Stimulated activated CD4-positive, alpha-beta T cell treated with anti-CD3 and anti-CD28 coated beads, Interleukin-4, amount 100 ng/mL, for 24 hours (primary cell): ENCODE measurements at places on chromosomes 5 and 9.

- no peak for DNase-seq
Measured at GRCh38 chr5:127410959-127411358, 106.5 kb upstream of the PRRC1 start.

DNA sequence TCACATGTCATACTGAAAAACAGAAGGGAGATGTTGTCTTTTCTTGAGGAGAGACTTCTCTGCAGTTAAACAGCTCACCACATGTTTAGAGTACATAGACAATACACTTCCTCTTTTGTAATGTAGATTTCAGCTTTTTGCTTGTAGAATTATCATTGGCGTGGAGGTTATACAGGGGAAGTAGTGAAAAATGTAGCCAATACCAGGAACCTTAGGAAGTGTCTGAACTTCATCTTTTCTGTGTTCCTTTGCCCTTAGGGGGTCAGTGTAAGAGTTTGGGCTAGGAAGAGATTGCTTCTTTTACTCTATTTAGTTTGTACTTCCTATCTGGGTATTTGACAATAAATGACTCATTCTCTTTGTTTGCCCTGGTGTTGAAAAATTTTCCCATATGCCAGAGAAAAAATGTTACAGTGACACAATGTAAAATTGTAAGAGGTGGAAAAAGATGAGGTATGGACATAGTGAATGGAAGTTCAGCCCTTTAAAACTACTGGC is 21.0 kb upstream of the CDKN2B start:
- no peak for DNase-seq

DNA sequence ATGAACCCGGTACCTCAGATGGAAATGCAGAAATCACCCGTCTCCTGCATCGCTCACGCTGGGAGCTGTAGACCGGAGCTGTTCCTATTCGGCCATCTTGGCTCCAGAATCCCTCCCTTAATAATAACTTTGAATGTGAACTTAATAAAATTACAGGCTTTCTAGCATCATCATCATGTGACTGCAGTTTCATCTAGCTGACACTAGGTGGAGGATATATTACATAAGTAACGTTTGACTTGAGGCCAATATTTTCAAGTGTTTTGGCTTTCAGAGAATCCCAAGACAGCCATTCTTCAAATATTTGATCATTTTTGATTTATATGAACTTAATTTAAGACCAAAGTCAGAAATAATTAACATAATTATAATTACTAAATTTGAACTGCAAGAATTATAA is 474.9 kb upstream of the CDH10 start:
- no peak for DNase-seq

DNA sequence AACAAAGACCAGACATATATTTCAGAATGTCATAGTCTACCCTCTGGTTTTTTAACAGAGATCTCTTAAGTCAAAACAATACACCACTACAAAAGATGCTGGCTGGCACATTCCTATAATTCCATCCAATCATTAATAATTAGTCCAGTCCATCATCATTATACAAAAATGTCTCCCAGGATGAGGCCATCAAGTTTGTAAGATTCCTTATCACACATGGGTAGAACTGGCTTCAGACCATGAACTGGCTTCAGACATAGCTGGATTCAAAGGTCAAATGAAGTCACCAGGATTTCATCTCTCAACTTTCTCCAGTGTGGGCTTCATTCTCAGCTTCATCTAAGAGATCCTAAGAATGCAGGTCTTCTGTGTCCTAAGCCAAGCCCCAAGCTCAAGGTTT is 147.1 kb downstream of the ENC1 start:
- no peak for DNase-seq

DNA sequence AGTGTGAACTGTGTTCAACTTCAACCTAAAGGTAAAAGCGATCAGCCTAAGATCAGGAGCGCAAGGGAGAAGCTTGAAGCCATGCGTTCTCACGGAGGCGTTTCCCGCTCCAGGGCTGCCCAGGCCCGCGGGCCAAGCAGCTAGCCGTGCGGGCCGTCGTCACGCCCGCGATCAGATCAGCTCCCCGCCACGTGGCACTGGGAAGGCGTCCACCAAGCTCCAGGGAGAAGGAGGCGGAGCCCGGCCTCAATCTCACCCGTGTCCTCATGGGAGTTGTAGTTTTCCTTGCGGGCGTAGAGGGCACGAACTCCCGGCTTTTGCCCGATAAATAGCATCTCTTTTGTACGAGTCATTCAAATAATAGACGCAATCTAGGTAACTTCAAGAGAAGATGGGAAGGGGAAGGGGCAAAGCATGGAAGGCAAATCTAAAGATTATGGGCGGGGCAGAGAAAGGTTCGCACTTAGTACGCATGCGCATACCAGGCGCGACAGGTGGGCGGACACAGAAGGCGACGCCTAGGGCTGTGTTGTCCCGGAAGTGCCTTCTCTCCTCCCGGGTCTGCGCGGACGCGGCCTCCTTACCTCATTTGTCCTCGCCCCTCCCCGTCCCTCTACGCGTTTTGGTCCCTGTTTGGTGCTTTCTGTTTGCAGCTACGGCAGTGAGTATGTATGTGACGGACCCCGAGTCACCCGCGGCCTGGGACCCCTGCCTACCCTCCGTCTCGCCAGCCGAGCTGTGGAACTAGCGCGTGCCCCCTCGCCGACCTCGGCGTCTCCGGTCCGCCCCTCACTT is 40.8 kb upstream of the ZCCHC7 start:
- peak; percentile 95 for DNase-seq

GRCh38 chr9:87436716-87437115 is 61.0 kb upstream of the DAPK1 start:
- no peak for DNase-seq

GRCh38 chr5:17799521-17799920 is 165.3 kb downstream of the TAF11L14 start:
- DNase-seq, result no peak

- DNase-seq, result no peak
Measured at GRCh38 chr9:85157772-85158171, 488.2 kb downstream of the NTRK2 start.

GRCh38 chr9:28951945-28952344 is 1378.7 kb upstream of the C9orf72 start:
- no peak for DNase-seq

- peak; percentile 31 for DNase-seq
Measured at GRCh38 chr9:35729700-35730485, 2.1 kb downstream of the TLN1 start.

DNA sequence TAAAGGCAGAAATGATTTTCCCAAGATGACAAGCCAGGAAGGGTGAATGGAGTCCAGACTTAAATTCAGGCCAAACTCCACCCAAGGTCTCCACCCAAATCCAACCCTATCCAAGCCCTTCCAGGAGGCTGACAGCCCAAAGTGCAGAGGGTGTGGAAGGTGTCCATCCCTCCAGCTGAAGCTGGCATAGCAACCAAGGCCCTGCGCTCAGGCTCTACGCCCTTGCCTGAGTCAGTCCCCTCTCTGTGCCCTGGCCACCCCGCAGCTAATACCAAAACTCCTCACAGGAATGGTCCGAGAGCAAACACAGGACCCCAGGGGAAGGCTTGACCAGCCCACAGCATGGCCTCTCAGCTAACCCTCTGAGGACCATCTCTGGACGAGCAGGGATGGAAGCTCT is 2.1 kb downstream of the SEPTIN8 start:
- DNase-seq, result no peak

DNA sequence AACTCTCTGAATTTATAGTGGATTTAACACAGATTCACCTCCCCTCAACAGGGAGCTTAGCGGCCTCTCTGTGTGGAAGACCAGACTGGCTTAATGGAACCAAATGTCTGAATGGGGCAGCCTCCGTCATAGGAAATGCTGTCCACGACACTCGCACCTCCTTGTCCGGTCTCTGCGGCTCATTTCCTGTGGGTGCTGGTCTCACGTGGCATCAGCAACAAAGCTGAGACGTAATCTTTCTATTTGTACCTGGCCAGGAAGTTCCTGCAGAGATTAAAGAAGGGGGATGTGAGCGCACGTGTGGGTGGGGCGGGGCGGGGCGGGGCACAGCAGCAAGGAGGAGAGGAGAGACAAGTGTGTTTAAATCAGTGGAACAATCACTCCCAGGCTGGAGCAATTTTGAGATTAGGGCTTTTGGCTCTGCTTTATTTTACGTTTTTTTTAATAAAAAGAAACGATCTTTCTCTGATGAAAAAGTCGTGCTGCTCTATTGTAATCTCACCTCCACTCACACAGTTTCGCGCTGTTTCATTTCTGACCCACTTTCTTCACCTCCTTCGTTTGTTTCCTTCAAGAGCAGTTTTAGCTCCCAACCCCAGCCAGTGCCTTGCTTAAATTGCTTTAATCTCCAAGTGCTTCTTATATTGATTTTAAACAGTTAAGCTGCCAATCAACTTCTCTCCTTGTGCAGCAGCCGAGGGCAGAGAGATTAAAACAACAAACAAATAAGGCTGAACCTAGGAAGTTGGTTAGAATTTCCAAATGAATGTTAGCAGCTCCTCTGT is 132.2 kb upstream of the ASTN2 start:
- DNase-seq, result no peak

DNA sequence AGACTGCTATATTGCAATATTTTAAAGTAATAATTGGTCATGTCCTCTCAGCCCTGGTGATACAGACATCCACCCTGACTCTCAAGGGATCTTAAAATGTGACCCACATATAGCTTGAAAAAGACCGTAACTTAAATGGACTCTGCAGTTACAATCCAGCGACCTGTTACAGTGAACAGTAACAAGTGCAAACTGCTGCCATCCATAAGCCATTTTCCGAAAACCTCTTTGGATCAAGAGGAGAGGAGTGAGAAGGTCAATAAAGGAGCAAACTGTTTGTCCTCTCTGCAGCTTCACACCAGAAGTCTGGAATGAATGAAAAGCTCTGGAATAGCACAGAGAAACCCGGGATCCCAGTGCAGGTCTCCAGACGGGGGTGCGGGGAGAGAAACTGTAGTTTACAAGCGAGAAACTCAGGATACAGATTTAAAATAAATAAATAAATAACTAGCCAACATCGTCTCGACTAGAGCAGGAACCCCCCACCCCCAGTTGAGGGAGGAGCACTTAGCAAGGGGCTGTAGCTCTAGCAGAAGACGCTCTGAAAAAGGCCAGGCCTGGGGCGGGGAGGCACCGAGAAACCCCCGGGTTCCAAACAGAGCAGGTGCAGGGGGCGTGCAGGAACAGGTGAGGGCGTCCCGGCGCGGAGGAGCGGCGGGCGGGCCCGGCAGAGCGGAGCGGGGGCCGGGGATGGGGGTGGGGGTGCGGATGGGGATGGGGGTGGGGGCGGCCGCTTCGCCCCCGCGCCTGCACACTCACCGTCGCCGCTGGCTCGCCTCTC is 572 bp downstream of the ZDHHC21 start:
- peak; percentile 24 for DNase-seq

DNA sequence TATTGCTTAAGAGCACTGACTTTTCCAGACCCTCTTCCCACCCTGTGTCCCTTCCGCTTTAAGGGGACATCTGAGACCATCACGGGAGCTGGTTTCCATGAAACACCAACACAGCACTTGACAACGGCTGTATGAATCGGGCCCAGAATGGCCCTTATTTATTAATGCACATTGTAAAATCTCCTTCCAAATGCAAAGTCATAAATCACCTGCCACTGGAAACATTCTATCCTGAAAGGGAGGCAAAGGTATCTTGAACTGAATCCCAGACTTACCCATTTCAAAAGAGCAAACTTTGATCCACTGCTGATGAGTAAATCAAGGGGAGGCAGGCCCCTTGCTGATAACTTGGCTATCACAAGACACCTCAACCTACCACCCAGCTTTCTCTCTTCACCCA is 37.4 kb downstream of the SHB start:
- no peak for DNase-seq

DNA sequence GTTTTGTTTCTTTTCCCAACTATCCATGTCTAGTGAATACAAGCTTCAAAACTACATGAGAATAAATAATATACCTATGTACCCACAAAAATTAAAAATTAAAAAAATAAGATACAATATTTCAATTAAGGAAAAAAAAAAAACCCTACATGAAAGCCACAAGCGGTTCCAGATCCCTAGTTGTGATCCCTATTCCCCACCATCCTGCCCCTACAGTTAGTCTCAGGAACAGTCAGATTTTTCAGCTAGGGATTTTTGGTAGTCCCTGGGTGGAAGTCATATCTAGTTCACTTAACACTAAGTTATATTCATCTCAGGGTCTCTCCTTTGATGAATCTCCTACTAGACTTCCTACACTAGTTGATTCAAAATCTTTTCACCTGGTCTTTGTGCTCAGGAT is 18.5 kb upstream of the PCDHB1 start:
- no peak for DNase-seq

DNA sequence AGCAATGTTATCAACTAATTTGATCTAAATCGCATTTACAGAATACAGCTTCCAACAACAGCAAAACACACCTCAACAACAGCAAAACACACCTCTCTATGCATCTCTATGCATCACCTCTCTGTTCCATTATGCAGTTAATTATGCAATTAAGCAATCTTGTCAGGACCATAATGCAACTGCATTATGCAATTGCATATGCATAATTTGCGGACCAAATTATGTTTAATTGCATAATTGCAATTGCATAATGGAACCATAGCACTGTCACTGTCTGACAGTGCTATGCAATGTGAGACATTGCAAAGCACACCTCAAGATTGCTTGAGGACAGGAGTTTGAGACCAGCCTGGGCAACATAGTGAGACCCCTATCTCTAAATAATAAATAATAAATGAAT is 80.4 kb upstream of the PRSS3 start:
- DNase-seq, result no peak

DNA sequence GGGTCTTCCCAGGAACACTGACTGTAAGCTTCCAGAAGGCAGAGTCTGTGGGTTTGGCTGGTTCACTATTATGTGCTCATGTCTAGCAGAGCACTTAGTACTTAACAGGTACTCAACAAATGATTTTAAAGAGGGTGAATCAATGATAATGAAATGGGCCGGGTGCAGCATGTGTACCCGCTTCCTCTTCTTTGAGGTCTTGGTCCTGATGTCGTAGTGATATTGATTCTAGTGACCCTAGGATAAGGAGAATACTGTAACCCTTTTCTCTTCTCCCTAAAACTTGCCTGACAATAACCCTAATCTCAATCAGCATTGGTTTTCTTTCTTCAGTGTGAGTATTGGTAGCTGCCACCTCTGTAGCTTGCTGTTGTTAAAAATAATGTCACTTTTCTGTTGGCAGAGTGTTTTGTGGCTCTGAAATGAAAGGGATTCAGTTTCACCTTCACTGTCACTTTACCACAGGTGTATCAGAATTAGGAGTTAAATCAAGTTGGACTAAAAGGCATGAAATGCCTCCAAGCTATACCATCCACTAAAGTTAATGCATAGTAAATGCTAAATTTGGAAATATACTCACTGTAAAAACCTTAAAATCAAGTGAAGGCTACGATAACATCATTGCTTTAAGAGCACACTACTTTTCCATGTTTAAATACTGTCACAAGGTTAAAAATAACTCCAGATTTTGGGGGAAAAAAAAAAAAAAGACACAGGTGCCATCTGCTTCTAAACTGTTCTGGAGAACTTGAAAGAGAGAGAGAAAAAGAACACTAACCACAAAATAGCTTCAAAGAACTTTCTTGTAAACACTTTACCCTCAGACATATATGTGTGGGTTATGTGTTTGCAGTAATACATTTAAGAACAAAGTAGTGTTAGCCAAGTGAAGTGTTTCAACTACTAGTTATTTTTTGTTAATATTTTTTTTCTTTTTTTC is 6.0 kb downstream of the CAMK4 start:
- no peak for DNase-seq

GRCh38 chr5:157917899-157918809 is 59.2 kb upstream of the CLINT1 start:
- DNase-seq, result peak; percentile 71
